ENCODE measurements at places on chromosomes 2 and 18.

DNA sequence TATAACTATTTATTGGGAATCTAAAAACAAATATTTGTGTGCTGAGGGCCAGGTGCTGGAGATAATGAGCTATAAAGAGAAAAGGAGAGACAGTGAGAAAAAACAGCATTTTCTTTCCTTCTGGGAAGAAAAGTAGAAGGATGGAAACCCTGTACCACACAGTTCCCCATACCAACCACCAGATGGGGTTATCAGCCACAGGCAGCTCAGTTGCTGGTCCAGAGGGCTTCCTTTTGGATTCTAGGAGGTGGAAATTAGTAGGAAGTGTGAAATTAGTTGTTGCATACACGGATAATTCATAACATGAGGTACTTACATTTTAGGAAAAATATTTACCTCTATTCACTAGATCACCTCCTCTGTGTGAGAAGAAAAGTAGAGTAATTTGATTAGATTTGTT, 237.0 kb upstream of the FOSL2 start:
- no peak for DNase-seq

- DNase-seq: no peak
Observed at GRCh38 chr2:227360351-227360750, 18.8 kb downstream of the TM4SF20 start.

GRCh38 chr18:31044926-31045325, 2.4 kb upstream of the DSC3 start:
- no peak for DNase-seq

DNA sequence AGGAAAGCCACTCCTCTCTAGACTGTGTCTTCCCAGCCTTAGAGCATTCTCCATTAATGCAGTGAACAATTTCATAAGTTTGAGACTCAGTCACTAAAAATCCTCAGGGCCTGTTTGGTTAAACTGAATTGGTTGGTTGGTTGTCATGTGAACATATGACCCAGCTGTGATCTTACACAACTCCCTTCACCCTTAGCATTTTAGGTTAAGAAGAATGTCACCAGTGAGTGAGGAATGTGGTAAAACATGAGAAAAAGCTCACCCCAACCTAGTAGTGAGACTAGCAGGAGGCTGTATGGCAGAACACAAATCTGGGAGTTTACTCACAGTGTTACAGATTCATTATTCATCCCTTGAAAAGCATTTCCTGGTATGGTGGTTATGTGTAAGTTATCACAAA, 32.4 kb downstream of the LHCGR start:
- no peak for DNase-seq

DNA sequence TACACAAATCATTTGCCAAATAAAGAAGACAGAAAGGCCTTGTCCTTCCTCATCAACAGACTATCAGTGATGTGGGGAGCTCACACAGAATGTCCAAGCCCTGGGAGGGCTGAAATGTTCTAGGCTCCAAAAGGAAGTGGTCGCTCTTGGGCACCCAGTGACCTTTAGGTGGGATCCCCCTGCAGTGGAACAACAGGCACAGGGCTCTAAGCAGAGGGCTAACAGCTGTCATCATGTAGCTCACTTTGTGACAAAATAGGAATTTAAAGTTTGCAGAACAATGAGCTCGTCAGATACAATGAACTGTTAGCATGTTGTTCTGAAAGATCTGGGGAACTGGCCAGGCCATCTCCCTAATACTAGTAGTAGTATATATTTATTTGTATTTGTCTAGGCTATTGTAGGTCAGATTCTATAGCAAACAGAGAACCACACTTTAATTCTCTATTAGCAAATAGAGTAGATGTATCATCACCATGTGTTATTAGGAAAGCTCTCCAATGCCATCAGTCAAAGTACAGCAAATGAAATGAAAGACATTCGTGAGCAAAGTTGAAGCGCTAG, 151.5 kb upstream of the MAP3K20 start:
- no peak for DNase-seq

- no peak for DNase-seq
Observed at GRCh38 chr18:2482706-2483475, 88.4 kb downstream of the METTL4 start.

- no peak for DNase-seq
Observed at GRCh38 chr18:6270771-6271216, 143.9 kb downstream of the L3MBTL4 start.

DNA sequence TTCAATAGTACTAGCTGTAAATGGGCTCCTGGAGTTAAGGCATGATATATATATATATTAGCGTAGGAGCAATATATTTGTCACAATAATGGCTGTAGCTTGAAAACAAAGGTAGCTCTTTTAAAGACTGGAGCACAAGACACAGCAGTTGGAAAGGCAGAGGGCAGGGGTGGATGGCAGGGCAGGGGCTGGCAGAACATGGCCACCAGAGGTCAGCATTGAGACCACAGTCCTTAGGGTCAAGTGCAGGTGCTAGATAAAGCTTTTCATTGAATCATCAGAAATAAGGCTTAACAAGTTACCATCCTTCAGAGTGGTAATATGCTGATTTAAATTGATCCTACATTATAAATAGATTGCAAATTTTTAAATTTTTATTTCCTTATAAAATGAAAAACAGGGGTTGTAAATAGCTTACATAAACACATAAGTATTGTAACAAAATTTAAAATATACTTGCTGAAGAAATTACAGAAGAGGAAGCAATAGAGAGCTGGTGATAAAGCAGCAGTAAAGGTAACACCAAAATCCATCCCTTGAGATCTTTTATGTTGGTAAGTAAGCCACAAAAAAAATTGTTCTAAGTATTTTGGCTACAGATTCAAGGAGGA, 161.2 kb upstream of the PIEZO2 start:
- DNase-seq: no peak

DNA sequence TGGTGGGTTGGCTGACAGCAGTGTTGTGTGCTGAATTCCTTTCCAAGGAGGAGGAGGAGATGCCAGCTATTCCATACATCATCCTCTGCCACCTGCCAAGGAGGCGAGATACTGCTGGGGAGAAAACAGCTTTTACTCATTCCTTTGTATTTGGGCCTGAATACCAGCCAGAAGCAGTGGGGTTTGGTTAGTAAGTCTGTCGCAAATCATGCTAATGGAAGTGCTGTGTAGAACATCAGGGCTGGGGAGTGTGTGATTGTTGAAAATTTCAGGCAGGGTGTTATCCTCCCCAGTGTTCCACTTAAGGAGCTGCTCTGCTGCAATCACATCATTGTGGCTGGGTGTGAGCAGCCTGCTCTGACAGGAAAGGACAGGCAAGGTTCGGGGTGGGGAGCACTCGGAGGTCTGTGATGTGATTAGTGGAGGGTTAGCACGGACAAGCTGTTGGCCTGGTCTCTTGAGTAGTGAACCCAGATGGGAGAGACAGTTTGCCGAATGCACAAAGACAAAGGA, 128.2 kb upstream of the DLX2 start:
- DNase-seq: no peak

- DNase-seq: no peak
Observed at GRCh38 chr2:9095690-9096089, 92.2 kb upstream of the MBOAT2 start.

- no peak for DNase-seq
Observed at GRCh38 chr2:240162531-240162930, 22.1 kb upstream of the OTOS start.

DNA sequence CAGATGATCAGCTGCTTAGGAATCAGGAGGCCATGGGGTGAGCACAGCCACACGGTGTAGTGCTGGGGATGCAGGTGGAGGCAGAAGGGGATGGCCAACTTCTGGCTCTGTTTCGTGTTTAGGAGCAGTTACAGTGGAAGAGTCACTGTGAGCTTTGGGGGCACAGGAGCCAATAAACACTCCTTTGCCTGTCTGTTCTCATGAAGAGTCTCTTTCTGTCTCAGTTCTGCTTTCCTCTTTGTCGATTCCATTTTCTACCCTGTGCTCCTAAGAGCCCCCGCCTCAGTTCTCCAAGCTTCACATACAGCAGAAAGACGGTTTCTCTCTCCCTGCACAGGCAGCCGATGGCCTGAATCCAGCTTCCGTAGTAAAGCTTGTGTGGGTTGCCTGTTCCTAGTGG, 21.0 kb upstream of the RRM2 start:
- DNase-seq: no peak

DNA sequence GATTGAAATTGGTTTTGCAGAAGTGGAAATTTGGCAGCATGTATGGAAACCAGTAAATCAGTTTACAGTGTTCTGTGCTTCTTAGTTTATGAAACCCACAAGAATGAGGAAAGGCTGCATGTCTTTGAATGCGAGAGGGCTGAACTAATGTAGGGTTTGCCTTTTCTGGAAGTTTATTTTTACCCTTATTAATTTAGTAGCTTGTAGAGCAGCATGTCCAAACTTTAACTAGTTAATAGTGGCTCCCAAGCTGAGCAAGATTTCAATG, 50.4 kb downstream of the LDLRAD4 start:
- DNase-seq: no peak

- no peak for DNase-seq
Observed at GRCh38 chr18:13268158-13269012, 49.8 kb downstream of the LDLRAD4 start.

DNA sequence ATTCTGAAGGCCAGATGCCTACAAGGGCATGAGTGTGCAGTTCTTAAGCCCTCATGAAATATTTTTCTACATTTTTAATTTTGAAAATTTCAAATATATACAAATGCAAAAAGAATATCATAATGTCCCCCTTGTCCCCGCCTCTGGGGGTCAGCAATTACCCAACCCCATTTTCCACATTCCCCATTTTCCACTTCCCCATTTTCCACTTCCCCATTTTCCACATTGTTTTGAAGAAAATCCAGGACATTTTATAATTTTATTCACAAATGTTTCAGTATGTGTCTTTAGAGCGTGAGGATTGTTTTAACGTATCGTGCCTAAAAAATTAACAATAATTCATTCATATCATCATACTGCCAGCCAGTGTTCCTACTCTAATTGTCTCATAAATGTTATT, 403.6 kb upstream of the RAB6C start:
- no peak for DNase-seq

GRCh38 chr2:60376252-60376651, 177.2 kb downstream of the BCL11A start:
- DNase-seq: no peak

- no peak for DNase-seq
Observed at GRCh38 chr2:106546391-106546990, 59.3 kb downstream of the CD8B2 start.

DNA sequence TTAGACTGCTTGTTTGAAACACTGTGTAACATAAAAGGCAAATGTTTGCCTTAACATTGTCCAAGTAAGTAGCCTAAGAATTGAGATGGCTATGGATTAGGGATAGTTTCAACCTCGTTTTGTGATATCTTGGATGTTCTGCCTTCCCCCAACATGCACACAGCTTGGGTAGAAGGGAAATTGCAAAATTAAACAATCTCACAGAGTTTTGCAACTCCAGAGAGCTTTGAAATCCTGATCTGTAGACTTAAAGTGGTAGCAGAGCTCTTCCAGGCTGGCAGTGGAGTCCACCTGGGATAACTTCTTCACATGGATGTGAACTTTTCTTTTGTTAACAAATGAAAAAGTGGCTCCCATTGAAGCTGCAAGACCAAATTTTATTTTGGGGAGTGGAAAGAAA, 59.6 kb downstream of the CHRNA1 start:
- no peak for DNase-seq

DNA sequence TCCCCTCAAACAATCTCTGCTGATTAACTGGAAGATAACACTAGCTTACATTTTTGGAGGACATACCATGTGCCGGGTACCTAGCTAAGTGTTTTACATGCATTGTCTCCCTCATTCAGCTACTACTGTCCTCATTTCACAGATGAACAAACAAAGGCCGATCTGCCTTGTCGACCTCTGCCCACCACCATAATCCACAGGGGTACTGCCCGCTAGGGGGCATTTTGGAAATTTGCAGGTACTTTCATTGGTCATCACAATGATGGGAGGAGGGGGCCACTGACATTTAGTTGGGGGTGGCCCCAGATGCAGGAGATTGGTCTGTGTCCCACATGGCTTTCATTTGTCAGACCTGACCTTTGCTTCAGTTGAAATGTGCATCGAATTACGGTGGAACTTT, 3.9 kb upstream of the TMEM163 start:
- no peak for DNase-seq

- no peak for DNase-seq
Observed at GRCh38 chr2:190318514-190318913, 1.1 kb downstream of the HIBCH start.

GRCh38 chr2:157782057-157782845, 93.9 kb downstream of the ACVR1 start:
- DNase-seq: no peak

DNA sequence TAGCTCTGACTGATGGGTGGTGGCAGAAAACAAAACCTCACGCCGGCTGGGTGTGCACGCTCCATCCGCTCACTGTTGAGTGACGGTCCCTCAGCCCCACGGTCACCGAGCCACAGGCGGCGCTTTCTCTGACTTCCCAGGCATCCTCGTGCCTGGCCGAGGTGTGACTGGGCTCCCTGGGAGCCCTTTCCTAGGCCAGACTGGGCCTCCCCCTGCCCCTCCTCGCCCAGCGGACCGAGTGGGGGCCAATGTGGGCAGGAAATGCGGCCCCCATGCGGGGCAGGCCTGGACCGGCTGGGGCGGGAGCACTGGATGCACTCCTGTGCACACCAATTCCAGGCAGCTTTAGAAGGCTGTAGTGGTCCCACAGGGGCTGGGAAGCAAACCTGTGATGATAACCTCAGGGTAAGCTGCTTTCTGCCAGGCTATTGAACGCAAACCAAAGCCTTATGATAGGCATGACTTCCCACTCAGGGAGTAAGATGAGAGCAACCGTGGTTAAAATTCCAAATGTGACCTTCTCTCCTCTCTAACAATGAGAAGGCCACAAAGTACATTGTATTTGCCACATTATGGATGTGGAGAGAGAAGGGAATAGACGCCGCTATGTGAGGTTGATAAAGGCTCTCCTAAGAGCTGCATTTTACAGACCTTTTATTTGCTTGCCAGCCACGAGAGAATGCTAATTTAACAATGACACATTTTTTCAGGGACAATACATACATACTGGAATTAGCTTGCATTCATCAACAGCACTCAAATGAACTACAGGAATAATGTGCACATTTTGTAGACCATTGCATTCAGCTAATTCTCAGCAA, 83.9 kb upstream of the PGAP1 start:
- DNase-seq: no peak

DNA sequence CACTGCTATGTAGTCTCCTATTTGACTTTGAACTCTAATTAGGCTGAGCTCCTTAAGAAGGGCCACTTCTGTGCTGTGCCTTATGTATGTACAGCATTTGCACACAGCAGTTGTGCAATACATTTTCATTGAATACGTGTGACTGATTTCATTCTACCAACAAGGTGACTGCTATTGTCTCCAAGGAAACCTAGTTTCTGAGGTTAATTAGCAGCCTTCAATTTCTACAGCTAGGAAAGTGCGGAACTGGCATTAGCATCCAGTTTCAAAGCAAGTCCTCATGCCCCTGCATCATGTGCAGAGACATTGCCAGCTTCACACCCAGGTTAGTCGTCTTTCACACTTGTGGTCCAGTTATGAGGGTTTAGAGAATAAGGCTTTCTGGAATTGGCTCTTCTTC, 58.6 kb downstream of the NCK2 start:
- no peak for DNase-seq

- DNase-seq: no peak
Observed at GRCh38 chr2:18301421-18302139, 258.9 kb downstream of the RDH14 start.
